Heart right ventricle (tissue), 16 donors: ENCODE measurements at places on chromosomes 13 and 19. TPM values are rescaled to one million over a fixed set of nuclear protein-coding genes. Genes with fewer than 3 reads are reported as not detected.

GRCh38 chr13:26989957-26990713, 181.5 kb downstream of the USP12 start:
- no peak for DNase-seq

DNA sequence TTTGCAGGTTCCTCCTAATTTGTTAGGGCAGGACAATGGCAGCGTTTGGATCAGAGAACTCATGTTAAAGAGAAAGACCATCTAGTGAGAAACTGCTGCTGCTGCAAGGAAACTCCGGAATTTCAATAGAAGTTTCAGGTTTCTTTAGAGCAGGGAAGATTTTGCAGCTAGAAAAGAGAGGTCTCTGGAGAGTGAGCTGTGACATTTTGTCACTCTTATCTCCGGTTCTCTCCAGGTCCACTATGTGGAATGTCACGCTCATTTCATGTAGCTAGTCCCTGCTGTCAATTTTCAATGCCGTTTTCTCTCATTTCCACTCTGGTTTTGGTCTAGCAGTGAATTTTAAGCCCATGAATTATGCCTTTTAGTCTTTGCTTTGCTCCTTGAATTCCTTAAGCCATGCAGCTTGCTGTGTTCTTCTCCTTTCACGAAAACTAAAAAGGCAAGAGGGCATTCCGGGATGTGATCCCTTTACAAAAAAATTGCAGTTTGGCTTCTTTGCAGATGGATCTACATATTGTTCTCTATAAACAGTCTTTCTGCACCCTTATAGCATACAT, 46.7 kb upstream of the POSTN start:
- DNase-seq, result no peak

DNA sequence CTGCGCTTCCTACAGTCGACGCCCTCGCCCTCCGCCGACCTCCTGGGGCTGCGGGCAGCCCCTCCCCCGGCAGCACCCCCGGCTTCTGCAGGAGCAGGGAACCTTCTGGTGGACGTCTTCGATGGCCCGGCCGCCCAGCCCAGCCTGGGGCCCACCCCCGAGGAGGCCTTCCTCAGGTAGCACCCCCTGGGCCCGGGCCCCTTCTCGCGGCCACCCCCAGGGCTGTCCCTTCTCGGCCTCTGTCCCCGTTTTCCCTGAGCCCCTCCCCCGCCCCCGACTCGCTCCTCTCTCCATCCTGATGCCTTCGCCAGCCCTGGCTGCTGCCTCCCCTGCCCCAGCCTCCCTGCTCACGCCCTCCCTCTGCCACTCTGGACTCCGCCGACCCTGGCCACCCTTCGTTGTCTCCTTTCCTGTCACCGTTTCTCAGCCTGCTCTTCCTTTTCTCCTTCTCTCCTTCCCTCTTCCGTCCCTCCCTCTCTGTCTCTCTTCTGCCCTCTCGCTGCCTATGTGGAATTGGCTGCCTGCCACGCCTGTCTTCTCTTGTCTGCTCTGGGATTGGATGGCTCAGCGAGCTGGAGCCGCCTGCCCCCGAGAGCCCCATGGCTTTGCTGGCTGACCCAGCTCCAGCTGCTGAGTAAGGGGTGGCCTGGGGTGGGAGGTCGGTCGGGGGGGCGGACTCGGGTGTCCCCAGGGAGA, 11.0 kb downstream of the FUZ start:
- peak; percentile 91 for DNase-seq

DNA sequence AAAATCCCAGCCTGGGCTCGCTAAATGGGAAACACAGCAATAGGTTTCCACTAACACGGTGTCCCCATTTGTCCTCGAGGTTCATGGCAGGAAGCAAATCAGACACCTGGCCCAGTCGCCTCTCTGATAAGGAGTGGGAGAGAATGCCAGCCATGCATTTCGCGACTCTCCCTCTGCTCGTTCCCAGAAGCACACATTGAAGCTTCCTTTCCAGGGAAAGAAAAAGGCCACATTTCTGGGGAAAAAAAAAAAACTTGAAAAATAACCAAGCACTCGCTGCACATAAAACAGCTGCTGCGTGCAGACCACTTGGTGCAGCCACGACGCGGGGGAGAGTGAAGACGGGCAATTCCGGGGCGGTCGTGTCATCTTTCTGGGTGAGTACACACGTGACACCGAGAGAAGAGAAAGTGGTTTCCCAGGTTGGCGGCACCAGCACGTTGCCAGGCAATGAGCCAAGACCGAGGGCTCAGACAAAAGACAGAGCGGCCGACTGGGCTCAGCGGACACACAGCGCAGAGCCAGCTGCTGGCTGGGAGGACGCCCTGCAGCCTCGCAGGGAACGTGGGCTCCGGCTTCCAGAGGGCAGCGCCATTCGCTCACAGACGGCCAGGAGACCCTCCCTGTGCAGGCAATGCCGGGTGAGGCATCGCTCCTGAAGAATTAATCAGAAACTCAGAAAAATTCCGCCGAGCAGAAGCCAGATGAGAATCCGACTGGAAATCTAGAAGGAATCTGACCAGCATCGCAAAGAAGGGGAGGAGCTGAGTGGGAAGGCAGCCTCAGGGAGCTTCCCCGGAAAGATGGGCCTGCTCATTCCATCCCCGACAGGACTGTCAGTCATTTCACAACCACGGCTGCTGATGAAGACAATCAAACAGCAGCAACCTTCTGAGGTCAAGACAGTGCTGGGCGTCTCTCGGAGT, 83.2 kb upstream of the IRS2 start:
- DNase-seq, result peak; percentile 81

- no peak for DNase-seq
Observed at GRCh38 chr13:95485518-95486144, 66.9 kb upstream of the CLDN10 start.

GRCh38 chr13:79079351-79079839, 326.7 kb downstream of the RBM26 start:
- DNase-seq, result no peak

Gene UGGT2
- total RNA-seq, result 12.4 TPM

Gene IL12RB1
- total RNA-seq, result 0.91 TPM
